ENCODE measurements at places on chromosomes 5 and 9. TPM values are rescaled to one million over a fixed set of nuclear protein-coding genes. Genes with fewer than 3 reads are reported as not detected.

Gene SPINK4
- not detected for total RNA-seq

- H3K4me3 ChIP-seq, result no peak overlapping the region
- no peak for DNase-seq
- H3K36me3 ChIP-seq, result no peaks in the 10 kb centered on the region
Observed at GRCh38 chr9:119375892-119376291, 6.7 kb upstream of the BRINP1 start.

DNA sequence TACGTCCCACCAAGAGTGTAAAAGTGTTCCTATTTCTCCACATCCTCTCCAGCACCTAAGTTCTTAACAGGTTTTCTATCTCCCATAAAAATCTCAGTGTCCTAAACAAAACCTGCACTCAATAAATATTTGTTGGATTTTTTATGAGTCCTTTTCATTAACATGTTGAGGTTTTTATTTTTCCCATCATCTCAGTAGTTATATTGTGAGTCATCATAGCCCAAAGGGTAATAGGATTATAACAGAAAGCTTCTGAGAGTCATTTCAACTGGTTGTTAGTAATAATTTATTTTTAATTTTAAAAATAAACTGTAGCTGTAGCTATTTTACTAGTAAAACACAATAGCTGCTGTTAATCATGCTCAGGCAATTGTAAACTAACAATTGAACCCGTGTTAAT, 331.6 kb upstream of the SLC30A5 start:
- no peak overlapping the region for H3K4me3 ChIP-seq
- no peak for DNase-seq
- H3K27me3 ChIP-seq, result no peaks in the 10 kb centered on the region
- H3K36me3 ChIP-seq, result no peaks in the 10 kb centered on the region
- no peak overlapping the region for H3K27ac ChIP-seq

DNA sequence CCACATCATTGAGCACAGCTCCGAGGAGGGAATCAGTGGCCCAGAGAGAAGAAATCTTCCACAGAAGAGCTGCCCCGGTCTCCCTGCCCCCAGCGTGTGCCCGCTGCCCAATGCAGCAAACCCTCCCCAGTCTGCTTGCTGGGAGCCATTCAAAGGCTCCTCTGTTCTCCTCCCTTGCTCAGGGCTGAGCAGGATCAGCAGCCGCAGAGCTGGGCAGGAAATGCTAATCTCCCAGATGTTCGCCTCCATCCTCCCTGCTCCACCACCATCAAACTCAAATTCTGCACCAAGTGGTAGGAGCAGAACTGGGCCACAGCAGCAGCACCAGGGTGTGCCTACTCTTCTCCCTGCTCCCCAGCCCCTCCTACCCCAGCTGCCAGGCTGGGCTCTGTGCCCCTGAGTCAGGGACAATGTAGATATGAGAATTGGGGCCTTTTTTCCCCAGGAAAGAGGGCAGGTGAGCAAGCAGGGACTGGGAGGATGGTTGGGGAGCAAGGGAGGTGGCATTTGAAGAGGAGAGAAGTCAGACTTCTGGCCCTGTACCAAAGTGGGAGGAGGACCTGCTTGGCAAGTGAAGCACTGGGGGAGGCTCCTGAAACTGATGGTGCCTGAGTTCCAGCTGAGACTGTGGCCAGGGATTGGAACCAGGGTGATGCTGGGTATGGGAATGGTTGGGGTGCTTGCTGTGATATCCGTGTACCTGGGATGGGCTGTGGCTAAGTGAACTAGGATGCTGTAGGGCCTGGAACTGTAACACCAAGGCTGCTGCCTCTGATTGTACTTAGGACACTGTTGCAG, 1.9 kb upstream of the PCDH1 start:
- H3K27ac ChIP-seq, result no peak overlapping the region
- H3K36me3 ChIP-seq, result no peaks in the 10 kb centered on the region
- H3K4me3 ChIP-seq, result no peak overlapping the region
- no peak for DNase-seq

DNA sequence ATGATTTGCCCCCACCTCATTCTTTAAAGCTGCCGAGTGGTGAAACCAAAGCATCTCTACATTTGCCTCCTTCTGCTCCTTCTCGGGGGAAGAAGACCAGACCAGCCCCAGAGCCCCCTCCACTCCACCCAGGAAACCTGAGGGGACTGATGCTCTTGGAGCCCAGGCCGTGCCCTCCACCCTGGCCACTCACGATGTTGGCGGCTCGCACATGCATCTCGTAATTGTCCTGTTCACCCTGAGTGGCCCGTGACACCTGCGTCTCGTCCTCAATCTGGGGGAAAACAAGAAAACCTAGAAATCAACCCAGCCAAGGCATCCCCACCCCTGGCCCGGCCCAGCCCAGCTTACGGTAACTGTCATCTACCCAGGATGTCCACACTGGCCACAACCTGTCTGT, 3.0 kb downstream of the MED22 start:
- H3K27ac ChIP-seq, result no peak overlapping the region
- peaks cover 27% of the 10 kb centered on the region for H3K4me1 ChIP-seq
- no peaks in the 10 kb centered on the region for H3K27me3 ChIP-seq
- H3K4me3 ChIP-seq, result no peak overlapping the region
- no peak for DNase-seq

Data from naive thymus-derived CD4-positive, alpha-beta T cell (primary cell).